Calu3 (cell line): ENCODE measurements at places on chromosomes 5 and 9. TPM values are rescaled to one million over a fixed set of nuclear protein-coding genes. Genes with fewer than 3 reads are reported as not detected.

GRCh38 chr5:16952968-16953671 is 17.0 kb upstream of the MYO10 start:
- no peak for DNase-seq

GRCh38 chr5:32280656-32281081 is 32.1 kb downstream of the MTMR12 start:
- no peak for DNase-seq

DNA sequence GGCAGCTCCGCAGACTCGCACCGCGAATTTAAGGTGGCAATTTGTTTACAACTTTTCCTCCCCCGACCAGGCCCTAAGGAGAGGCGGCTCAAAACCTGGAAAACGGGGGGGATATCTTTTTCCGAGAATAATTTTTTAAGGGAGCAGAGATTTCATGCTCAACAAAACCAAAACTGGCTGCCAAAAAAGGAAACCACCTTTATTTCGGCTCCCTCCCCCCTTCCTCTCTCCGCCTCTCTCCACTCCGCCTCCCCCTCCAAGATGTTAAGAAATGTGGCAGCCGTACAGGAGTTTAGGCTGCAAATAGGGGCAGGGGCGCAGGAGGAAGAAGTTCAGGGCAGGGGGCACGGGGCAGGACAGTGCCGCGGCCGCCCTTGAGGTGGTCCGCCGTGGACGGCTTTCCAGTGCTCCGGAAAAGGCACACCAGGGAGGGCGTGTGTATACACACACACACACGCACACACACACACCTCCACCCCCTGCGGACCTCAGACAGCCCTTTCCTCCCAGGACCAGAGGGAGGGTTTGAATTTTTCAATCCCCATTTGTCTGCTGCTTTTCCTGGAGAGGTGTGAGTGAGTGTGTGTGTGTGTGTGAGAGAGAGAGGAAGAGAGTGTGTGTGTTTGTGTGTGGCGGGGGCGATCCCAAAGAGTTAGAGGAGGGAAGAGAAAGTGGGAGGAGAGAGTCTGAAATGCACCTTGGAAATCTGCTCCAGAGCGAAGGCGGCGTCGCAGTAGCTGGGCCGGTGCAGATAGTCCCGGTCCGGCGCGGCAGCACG is 9.1 kb downstream of the PTCH1 start:
- peak; percentile 49 for DNase-seq

Gene C6
- 0.24 TPM in 1 of 2 replicates, not detected in the other for total RNA-seq

- DNase-seq, result no peak
These were observed 1227.5 kb downstream of the FOXD4L5 start for GRCh38 chr9:64057553-64057952.

Gene OBP2B
- total RNA-seq, result not detected in 2 replicates

Gene C5orf34
- total RNA-seq, result 6.9 and 7.4 TPM in 2 replicates

- no peak for DNase-seq
These were observed 156.4 kb upstream of the RUSC2 start for GRCh38 chr9:35333551-35333950.

Gene GAS1
- total RNA-seq, result 0.21 and 0.22 TPM in 2 replicates

- no peak for DNase-seq
These were observed at the start of gene HAVCR2 for GRCh38 chr5:157108976-157109375. HAVCR2 (minus strand) TSS chr5:157109044; CDS start chr5:157108983, 61 bp downstream.

GRCh38 chr9:79382458-79382857 is 189.3 kb upstream of the TLE4 start:
- DNase-seq, result no peak

DNA sequence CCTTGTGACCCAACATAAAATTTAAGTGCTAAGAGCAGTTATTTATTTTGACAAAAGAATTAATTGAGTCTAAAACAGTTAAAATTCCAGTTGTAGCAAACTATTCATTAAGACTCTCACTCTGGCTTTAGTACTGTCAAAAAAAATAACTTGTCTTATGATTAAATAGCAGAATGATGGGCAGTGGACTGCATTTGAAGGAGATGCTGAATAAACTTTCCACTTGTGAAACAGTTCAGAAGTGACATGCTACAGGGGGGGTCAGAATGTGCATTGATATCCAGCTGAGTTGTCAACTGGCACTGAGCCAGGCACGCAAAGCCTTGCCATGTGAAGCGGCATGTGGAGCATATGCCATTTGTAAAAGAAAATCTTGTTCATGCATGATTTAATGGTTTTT is 76.0 kb downstream of the FCHO2 start:
- DNase-seq, result peak; percentile 81

Gene HTR1A
- total RNA-seq, result not detected in 2 replicates

- no peak for DNase-seq
These were observed 218.6 kb downstream of the MAN2A1 start for GRCh38 chr5:109908366-109908765.

GRCh38 chr9:37852222-37852621 is 51.6 kb downstream of the DCAF10 start:
- no peak for DNase-seq

Gene SRD5A1
- 15.6 and 15.9 TPM in 2 replicates for total RNA-seq

Gene IFNE
- total RNA-seq, result 8.3 and 8.4 TPM in 2 replicates

GRCh38 chr9:89428901-89429890 is 68.7 kb downstream of the SEMA4D start:
- no peak for DNase-seq

DNA sequence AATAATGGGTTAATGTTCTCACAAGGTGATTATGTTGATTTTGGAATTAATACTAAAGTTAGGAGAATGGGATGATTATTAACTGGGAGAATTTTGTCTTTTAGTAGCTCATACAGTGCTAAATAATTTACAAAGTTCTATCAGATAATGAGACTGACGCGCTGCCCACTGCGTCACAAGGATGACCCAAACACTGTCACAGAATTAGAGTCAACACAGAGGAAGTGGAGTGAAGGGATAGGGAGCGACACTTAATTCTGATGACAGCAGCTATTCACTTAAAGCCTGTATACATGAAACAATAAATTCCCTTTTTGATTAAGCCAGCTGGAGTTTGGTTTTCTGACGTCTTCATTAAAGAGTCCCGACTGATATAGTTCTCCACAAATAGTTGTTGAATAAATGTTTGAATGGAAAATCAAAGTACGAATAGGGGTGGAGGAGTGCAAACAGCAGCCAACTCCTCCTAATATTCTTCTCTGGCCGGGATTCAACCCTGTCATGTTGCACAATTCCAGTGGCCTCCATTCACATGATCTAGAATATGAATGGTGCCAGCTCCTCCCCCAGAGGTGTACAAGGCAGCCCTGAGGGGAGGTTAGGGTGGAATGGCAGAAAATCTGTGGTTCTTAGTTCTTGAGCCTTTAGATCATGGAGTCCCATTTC is 140.3 kb downstream of the PCSK1 start:
- DNase-seq, result no peak

DNA sequence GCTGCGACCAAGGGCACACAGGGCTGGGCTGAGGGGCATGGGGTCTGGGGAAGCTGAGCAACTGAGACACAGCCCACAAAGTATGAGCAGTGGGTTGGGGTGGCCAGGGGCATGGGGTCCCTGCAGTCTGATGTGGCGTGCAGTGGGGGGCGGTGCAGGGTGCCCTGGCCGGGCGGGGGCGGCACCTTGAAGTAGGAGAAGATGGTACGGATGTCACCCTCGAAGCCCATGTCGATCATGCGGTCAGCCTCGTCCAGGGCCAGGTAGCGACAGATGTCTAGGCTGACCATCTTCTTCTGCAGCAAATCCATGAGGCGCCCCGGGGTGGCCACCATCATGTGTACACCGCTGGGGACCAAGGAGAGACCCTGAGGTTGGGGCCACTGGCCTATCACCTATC is 3.3 kb downstream of the DDX41 start:
- DNase-seq, result no peak

GRCh38 chr9:121394292-121394691 is 24.2 kb upstream of the STOM start:
- DNase-seq, result no peak

Gene CDX1
- not detected in 2 replicates for total RNA-seq

Gene TICAM2
- total RNA-seq, result 1.2 and 2.1 TPM in 2 replicates

DNA sequence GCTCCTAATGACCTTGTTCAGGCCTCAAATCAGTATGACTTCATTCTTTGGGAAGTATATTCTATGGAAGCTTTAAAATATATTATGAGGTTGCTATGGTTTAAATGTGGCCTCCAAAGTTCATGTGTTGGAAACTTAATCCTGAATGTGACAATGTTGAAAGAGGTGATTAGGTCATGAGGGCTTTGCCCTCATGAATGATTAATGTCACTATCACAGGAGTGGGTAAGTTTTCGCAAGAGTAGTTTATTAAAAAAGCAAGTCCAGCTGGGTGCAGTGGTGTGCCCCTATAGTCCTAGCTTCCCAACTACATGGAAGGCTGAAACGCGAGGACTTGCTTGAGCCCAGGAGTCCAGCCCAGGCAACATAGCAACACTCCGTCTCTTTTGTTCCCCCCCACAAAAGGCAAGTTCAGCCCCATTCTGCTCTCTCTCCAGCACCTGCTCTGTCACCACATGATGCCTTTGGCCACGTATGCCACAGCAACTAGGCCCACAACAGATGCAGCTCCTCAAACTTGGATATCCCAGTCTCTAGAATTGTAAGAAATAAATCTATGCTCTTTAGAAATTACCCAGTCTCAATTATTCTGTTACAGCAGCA is 105.3 kb downstream of the SIL1 start:
- DNase-seq, result no peak

Gene BTNL9
- total RNA-seq, result 5.0 and 5.8 TPM in 2 replicates

DNA sequence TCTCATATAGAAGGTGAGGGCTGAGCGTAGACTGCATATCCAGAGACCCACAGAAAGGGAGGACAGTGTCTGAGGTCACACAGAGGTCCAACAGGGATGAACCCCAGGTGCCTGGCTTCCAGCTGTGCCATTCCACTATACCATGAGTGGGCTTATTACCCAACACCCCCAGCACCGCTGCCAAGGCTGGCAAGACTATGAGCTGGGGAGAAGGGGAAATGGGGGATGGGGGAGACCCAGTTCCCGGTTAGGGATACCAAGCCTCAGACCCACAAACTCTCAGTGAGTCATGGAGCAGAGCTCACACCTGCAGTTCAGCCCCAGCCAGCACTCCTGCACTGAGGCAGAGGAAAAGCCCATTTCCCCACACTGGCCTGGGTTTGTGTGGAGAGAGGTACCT is 106.4 kb downstream of the PSD2 start:
- no peak for DNase-seq

GRCh38 chr9:130414910-130415746 is 29.6 kb upstream of the ASS1 start:
- DNase-seq, result peak; percentile 8

Gene ENTPD2
- 3.8 and 5.8 TPM in 2 replicates for total RNA-seq

DNA sequence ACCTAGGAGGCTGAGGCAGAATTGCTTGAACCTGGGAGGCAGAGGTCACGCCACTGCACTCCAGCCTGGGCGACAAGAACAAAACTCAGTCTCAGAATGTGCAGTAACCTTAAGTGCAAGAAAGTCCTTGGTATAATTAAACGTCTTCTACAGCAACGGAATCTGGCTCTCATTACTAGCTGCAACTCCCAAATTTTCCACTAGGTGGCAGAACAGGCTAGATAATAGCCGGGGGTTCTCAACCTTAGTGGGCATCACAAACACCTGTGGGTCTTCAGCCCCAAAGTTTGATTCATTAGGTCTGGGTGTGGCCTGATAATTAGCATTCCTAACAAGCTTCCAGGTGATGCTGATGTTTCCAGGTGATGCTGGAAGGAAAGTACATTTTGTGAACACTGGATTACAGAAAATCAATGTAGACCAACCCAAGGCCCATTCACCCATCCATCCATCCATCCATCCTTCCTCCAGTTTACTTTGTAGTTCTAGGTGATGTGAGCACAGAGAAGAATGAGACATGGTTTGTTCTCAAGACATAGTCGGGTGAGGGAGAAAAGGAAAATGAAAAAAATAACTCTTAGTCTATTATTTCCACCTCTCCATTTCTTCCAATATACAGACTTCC is 37.3 kb downstream of the FBXW2 start:
- peak; percentile 58 for DNase-seq

DNA sequence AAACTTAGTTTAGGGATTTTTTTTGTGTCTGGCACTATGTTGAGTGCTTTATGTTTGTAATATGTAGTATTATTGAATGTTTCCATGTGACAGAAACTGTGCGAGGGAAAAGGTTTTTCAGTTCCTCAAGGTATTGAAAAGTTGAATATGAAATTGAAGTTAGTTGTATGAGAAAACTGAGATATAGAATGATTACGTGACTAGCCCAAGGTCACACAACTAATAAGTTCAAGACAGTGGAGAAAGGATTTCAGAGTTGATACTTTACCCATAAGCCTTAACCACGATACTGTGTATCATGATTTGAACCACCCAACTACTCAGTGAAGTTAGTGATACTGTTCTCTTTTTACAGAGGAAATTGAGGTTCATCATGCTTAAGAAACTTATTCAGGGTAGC is 5.7 kb downstream of the NIPBL start:
- no peak for DNase-seq

GRCh38 chr9:76271755-76272154 is 122.5 kb downstream of the RFK start:
- DNase-seq, result no peak

DNA sequence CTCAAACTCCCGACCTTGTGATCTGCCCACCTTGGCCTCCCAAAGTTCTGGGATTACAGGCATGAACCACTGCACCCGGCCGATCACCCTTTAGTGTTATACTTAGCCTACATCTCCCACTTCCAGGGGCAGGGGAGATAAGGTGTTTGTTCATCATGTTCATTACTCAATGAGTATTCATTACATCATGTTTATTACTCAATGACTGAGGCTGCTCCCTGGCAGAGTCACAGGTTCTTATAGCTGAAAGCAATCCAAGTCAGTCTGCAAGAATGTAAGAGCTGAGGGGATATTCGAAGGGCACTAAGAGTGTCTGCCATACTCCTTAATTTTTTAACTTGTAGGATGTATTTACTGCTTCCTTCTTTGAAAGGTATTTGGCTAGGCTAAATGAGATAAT is 214.2 kb downstream of the SPATA31D1 start:
- DNase-seq, result peak; percentile 1

DNA sequence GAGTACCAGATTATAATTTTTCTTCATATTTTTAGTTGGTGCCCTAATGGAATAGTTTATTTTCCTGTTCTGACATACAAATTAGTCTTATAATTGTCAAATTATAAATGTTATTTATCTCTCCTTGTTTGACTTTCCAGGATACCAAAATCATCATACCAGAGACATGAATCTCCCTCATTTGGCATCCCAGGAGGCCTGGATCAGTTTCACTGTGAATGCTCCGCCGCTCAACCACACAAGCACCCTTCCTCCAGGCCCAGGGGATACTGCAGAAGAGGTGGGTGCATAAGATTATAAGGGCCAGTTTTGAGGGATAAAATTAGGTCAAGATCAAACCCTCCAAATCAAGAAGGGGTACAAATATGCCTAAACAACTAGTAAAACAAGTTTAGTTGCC is 1229.3 kb downstream of the CDH12 start:
- DNase-seq, result no peak

GRCh38 chr5:133854554-133854953 is 113.9 kb downstream of the C5orf15 start:
- no peak for DNase-seq

DNA sequence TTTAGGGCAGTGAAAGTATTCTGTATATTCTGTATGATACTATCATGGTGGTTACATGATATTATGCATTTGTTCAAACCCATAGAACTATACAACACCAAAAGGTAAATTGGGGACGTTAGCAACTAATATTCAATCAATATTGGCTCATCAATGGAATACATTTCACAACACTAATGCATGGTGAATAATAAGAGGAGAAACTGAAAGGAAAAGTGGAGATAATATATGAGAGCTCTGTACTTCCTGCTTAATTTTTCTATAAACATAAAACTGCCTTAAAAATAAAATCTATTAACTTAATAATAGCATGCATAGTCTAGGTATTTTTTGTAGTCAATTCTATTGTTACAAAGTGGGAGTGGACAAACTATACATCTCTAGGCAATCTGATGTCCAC is 66.3 kb downstream of the TRIM32 start:
- no peak for DNase-seq

Gene FAM221B
- total RNA-seq, result not detected in 2 replicates
